ENCODE measurements at places on chromosomes 3 and 15.
A peak's percentile ranks its signal among the peaks of the same experiment; 100 is the strongest.

- no peaks in the 10 kb centered on the region for H3K27me3 ChIP-seq
- H3K27ac ChIP-seq, result peak overlapping the region; percentile 14
- H3K4me1 ChIP-seq, result peaks cover 61% of the 10 kb centered on the region
These were observed 59.7 kb upstream of the MBNL1 start for GRCh38 chr3:152209060-152209459.

GRCh38 chr3:148297013-148297412 lies 400.7 kb upstream of the AGTR1 start:
- H3K36me3 ChIP-seq, result no peaks in the 10 kb centered on the region
- peaks cover 5% of the 10 kb centered on the region for H3K4me1 ChIP-seq
- DNase-seq, result no peak
- H3K4me3 ChIP-seq, result no peak overlapping the region

DNA sequence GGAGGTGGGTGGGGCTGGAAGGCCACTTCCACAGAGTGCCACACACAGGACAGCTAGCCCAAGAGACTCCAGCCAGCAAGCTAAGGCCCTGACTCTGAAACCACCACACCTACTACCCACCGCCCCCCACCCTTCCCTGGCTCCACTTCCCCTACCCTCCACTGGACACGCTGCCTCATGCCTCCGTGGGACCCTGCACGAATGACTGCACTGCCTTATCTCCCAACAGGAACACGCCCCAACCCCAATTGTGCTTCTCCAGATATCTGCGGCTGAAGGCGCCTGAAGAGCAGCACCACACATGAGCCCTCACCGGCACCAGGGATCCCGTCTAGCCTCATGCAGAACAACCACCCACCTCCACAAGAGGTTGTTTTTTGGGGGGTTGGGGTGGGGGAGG lies 2.7 kb downstream of the LINGO1 start:
- no peak overlapping the region for H3K4me3 ChIP-seq
- DNase-seq, result no peak
- H3K27me3 ChIP-seq, result peaks cover 44% of the 10 kb centered on the region
- H3K36me3 ChIP-seq, result no peaks in the 10 kb centered on the region
- no peak overlapping the region for H3K27ac ChIP-seq
- peaks cover 7% of the 10 kb centered on the region for H3K4me1 ChIP-seq

DNA sequence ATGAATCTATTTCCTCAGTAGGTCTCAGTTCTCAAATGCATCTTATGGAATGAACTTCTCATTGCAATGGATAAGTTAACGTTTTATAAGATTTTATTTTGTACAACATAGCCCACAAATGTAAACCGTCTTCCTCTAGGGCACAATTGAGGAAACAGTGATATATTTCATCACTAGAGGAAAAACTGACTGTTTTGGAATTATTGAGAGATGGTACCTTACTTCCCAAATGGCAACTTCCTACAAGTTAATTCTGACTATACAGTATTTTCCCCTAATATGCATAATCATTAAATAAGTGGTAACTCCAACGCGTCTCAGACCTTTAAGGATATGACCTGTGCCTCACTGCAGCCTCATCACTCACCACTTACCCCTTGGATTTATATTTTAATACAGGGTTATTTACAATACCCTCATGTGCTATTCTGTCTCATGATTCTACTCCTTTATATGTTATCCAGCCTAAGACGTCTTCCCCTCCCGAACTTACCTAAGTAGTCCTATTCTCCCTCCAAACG lies 13.3 kb downstream of the GABPB1 start:
- DNase-seq, result no peak
- peaks cover 26% of the 10 kb centered on the region for H3K4me1 ChIP-seq
- no peak overlapping the region for H3K27ac ChIP-seq
- no peaks in the 10 kb centered on the region for H3K27me3 ChIP-seq
- H3K4me3 ChIP-seq, result no peak overlapping the region
- H3K36me3 ChIP-seq, result peaks cover 27% of the 10 kb centered on the region

DNA sequence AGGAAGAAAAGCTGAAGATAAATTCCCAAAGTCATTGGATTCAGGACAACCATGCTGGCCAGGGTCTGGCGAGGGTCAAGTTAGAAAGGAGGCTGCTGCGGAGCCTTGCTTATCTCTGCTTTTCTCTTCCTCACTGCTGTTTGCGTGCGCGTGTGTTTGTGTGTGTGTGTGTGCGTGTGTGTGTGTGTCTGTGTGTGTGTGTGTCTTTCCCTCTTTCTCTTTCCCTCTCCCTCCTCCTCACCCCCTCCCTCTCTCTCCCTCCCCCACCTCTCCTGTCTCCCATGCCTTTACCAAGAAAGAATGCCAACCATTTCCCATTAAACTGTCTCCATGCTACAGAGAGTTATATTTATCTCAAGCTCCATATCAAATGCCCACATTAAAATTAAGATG lies at the start of gene COLQ:
TSS of gene COLQ (minus strand) at position 134 of the 393 bp plus-strand sequence. CDS start at position 53, 81 bp downstream.
- H3K4me1 ChIP-seq, result peaks cover 14% of the 10 kb centered on the region
- no peak within 1 kb of the TSS for H3K27ac ChIP-seq
- peaks cover 17% of the 10 kb centered on the region for H3K27me3 ChIP-seq
- H3K4me3 ChIP-seq, result no peak within 1 kb of the TSS

DNA sequence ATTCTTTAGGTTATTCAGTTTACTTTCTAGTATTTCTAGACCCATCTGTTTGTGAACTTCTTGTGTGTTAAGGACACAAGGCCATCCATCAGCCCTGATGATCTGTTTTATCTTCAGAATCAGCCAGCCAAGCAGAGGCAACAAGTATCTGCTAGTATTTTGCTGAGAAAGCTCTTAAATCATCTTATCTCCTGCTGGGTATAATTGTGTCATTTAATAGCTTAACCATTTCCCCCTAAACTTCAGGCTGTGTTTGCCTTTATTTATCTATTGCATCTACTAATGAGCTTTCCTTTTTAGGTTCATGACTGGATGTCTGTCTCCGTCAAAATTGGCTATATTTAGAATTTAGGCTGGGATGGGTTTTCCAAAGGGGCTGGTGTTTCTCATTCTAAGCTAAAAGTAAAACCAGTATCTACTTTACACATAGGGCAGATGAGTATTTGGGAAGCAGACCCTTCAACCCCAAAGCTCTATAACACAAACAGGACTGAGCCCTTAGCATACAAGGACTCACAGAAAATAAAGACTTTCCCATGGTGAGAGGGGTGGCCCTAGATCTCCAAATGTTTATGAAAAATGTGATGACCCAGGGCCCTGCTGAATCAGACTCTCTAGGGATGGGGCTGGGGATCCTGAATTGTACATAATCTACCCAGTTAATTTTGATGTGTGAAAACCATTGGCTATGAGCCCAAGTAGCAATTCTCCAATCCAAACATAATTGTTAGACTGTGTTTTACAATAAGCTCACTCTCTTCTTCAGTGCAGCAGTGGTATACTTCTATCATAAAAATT lies 65.3 kb upstream of the PSMD6 start:
- DNase-seq, result no peak
- H3K4me3 ChIP-seq, result no peak overlapping the region
- H3K36me3 ChIP-seq, result no peaks in the 10 kb centered on the region
- H3K27me3 ChIP-seq, result peaks cover 11% of the 10 kb centered on the region
- H3K4me1 ChIP-seq, result no peaks in the 10 kb centered on the region
- no peak overlapping the region for H3K27ac ChIP-seq

Data from activated naive CD8-positive, alpha-beta T cell treated with anti-CD3 and anti-CD28 coated beads for 36 hours (primary cell).